ENCODE measurements at places on chromosomes 3 and 15.
A peak's percentile ranks its signal among the peaks of the same experiment; 100 is the strongest.

- no peak for DNase-seq
These were observed 369.5 kb downstream of the FEZF2 start for GRCh38 chr3:62003835-62004234.

- no peak for DNase-seq
These were observed 20.3 kb downstream of the IL12A start for GRCh38 chr3:160008961-160009360.

DNA sequence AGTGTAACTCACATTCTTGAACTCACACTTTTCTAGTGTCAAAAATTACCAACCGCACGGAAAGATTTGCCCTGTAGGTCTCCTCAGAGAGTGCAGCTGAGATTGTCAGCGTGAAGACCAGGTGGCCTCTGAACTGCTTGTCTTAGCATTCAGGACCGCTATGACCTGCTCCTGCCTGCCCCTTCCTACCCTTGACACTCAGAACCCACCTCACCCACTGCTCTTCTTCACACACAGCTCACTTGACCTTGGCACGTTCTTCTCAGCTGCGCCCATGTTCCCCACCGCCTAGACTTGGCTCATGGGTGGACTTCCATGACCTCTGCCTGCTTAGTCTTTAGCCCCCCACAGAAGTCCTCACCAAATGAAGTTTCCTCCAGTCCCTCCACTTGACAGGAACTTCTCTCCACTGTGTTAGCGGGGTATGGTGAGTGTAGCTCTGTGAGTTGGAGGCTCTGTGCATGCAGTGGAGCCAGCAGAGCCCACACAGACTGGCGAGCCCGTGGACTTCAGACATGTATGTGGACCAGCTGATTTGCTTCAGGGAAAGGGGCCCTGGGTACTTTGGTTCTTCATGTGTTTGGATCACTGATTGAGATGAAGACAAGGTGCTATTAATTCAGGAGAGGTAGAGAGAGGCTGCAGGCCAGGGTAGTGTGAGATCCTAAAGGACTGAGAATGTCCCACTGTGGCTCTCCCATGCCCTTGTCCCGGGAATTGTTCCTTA, 221.3 kb downstream of the OPA1 start:
- no peak for DNase-seq

GRCh38 chr15:67608638-67608959, 66.1 kb downstream of the MAP2K5 start:
- no peak for DNase-seq

GRCh38 chr3:110391640-110392395, 679.8 kb upstream of the NECTIN3 start:
- DNase-seq, result no peak

GRCh38 chr3:141055536-141056445, 4.6 kb downstream of the SPSB4 start:
- no peak for DNase-seq

DNA sequence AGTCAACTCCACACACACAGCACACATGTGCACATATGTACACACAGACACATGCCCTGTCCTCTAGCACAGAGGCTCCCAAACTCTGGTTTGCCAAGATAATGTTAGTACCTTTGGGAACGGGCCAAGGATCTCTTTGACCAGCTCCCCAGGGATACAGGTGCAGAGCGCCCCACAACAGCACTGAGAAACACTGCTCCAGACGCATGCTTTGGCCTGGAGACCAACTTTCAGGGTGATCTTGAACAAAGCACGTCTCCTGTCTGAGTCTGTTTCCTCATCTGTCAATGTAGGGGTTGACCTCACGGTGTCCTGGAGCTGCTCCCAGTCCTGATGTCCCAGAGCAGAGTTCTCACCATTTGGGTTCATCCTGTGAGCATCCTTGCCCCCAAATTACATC, 15.9 kb upstream of the SKOR1 start:
- no peak for DNase-seq

DNA sequence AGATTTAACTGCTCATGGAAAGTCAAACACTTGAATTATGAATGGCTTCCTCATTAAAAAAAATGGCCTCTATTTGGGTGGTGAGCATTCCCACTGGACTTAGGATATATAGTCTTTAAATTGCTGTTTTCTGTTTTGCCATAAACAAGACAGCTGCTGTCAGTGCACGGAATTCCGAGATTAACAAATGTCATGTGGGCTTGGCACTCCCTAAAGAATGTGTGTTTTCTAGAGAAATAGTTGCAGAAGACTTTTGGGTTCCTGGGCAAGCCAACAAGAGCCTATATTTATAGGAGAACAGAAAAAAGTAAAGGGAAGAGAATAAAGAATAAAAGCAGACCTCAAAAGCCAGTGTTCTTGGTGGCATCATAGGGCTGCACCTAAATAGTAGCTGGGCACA, 13.6 kb upstream of the TFG start:
- no peak for DNase-seq

- no peak for DNase-seq
These were observed 27.9 kb downstream of the FILIP1L start for GRCh38 chr3:100086401-100086800.

- DNase-seq, result no peak
These were observed 68.5 kb downstream of the BCHE start for GRCh38 chr3:165768680-165769079.

DNA sequence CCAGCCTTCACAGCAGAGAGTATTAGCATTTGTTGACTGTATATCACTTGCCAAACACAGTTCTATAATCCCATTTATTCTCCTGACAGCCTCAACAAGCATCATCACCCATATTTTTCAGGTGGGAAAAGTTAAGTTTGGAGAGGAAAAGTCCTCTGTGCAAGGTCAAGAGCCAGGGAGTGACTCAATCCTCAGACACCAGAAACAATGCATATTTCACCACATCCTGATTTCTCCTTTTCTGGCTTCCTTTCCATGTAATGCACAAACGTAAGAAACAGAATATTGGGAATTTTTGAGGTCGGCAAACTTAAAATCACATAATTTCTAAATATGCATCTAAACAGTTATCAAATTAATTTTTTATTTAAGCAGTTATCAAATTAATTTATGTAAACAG, 116.0 kb upstream of the GADL1 start:
- no peak for DNase-seq

DNA sequence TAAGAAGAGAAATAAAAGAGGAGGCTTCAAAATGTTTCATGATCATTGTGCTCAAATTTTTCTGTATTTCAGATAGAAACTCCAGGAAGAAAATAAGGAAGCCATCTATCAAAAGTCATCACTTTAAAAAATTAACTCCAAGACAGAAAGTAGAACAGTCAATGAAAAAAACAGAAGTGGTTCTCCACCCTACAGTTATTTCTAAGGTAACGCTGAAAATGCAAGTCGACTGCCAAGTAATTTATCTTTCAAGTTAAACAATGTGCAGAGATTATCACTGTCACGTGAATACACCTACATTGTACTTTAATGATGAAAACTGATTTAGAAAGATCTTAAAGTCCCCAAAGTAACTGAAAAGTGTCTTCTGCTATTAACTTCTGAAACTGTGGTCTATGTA, 78.5 kb upstream of the SNRPA1 start:
- DNase-seq, result no peak

- no peak for DNase-seq
These were observed 1108.3 kb downstream of the ROBO1 start for GRCh38 chr3:78659386-78659987.

GRCh38 chr3:62332835-62333244, 40.5 kb downstream of the FEZF2 start:
- DNase-seq, result no peak

DNA sequence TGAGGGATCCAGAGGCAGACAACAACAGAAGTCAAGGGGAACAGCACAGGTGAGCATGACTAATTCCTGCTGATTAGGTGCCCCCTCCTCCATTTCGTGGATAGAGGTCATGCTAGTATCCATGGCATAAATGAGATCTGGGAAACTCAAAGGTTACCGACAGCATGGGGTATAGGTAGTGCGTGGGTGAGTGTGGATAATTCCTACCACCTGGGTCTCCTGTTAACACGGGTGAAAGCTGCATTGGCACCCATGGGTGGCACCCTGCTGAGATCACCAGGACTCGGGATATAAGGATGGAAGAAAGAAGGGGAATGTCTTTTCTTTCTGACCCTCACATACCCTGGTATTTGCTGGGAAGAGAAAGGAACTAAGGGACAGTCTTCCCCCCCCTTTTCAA, 14.4 kb upstream of the CHST2 start:
- DNase-seq, result no peak

- DNase-seq, result no peak
These were observed 2.3 kb downstream of the OXSR1 start for GRCh38 chr3:38167591-38167990.

DNA sequence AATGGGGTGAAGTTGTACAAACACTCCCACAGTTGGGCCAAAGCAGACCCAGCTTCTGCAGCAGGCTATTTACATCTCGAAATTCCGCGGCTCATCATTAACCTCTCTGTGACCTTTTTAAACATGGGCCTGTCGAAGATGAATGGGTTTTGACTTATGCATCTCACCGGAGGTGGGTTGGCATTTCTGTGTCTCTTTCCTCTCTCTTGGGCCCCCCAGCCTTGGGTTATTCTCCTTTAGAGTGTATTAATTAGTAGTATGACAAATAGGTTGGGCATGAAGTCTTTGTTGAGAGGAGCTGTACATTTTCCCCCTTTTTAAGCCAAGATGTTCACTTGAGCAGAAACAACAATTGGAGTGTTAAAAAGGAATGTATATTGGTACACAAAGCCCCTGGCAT, 9.8 kb downstream of the SMAD6 start:
- no peak for DNase-seq

DNA sequence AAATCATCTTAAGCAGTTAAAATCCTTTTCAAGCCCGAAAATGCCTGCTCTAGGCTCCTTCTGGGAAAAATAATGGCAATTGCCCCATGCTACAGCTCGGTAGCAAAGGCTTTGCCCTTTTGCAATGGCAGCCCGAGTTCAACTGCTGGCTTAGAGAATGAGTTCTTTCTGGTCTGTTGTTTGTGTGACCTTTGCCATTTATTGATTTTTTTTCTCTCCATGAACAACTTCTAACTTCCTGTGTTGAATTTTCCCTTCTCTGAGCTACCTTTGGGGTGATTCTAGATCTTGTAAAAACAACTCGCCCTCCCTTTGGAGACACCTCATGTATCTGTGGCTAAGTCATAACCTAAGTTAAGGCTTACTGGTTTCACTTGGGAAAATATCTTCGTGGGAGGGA, 139.3 kb downstream of the PLCH1 start:
- DNase-seq, result no peak

- DNase-seq, result no peak
These were observed 58.1 kb downstream of the TM4SF4 start for GRCh38 chr3:149532489-149533180.

DNA sequence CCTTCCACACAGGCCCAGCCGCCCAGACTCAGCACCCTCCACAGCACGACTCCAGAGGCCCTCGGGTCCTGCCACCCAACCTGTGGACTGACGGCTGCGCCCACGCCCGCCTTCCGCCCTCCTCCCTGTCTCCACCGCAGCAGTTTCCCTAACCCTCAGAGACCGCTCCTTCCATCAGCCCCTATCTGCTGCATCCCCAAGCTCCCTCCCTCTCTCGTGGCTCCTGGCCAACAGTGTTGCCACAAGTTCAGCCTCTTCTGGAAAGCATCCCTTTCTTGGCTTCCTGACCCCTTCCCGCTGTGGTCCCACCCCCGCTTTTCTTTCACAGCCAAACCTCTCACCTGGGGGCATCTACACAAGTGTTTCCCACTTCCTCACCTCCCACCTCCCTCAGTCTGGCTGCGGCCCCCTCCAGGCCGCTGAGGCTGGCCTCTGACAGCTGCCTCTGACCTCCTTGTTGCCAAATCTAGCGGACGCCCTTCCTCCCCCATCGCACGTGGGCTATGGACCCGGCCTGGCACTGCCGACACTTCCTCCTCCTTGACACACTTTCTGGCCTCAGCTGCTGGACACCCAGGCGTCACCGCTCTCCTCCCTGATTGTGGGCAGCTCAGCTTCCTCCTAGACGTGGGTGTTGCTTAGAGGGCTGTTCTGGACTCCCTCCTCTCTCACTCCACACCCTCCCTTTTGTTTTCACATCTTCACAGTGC, 168.8 kb upstream of the TLE3 start:
- no peak for DNase-seq

DNA sequence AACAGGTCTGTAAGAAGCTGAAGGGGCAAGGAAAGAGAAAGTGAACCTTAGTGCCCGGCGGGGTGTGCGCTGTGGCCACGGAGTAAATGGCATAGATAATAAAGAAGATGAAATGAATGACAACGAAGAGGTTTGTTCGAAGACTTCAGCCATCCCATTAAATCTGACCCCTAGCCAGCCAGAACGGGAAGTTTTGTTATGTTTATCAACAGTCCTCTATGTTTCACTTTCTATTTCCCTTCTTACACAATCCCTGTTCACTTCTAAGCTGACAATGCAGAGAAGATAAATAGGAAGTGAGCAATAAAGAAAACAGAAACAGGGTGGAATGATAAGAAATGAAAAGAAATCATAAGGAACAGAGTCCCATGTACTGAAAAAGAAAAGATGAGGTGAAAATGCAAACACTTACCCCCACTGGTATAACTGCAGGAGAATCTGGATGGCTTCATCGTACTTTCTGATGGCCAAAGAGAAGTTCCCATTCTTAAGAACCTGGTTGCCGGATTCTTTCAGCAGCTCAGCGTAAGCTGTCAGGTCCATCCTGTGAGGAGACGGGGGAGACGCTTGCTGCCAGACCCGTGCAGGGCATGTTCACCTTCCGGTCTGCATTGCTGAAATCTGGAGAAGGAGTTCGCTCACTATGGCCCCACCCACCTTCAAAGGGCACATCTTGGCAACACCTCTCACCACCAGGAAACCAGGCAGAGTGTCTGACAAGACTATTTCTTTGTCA, 36.8 kb downstream of the TRANK1 start:
- peak; percentile 40 for DNase-seq

- DNase-seq, result no peak
These were observed 48.9 kb downstream of the CYP11A1 start for GRCh38 chr15:74318376-74319137.

DNA sequence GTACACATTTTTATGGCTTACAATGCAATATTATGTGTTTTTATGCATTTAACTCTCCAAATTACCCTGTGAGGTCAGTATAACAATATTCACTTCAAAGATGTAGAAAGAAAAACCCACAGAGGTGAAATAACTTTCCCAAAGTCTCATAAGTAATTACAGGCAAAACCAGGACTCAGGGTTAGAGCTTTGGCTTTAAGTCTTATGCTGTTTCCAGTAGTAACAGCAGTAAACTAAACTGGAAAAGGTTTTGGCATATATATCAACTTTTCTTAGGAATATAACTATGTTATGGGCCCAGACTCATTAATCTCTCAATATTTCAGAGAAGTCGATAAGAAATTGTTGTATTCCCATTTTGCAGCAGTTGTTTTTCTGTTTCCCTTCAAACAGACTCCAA, 206.3 kb upstream of the KCNMB2 start:
- DNase-seq, result no peak

GRCh38 chr3:128330214-128330842, 136.4 kb downstream of the DNAJB8 start:
- DNase-seq, result no peak

- no peak for DNase-seq
These were observed 513.4 kb downstream of the ZNF385D start for GRCh38 chr3:21237638-21238037.

- DNase-seq, result no peak
These were observed 341.4 kb downstream of the NAALADL2 start for GRCh38 chr3:175200391-175201095.

- no peak for DNase-seq
These were observed 31.0 kb upstream of the KLHL25 start for GRCh38 chr15:85825719-85826118.
